Stomach (tissue), 19 donors: ENCODE measurements at places on chromosomes 6 and 20. TPM values are rescaled to one million over a fixed set of nuclear protein-coding genes. Genes with fewer than 3 reads are reported as not detected.

Gene CLDN20
- not detected for total RNA-seq

Gene OR2H1
- total RNA-seq = not detected

Gene TCF15
- not detected for total RNA-seq

Gene TMEM151B
- total RNA-seq = not detected

Gene BTNL2
- total RNA-seq = not detected

Gene GHRH
- not detected for total RNA-seq

Gene DSP
- total RNA-seq = 58.9 TPM

- DNase-seq = no peak
Observed at GRCh38 chr20:17518339-17519052, 12.7 kb downstream of the BFSP1 start.

DNA sequence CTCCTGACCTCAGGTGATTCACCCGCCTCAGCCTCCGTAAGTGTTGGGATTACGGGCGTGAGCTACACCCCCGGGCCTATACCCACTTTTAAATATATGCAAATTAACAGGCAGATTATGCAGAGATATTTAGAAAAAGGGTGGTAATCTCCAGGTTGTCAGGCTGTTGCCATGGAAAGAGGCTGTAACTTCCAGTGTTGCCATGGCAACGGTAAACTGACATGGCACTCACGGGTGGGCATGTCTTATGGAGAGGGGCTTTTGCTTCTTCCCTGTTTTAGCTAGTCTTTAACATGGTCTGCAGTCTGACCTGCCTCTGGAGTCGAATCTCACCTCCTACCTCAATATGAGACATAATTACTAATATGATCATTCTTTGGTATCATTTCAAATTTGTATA lies 44.9 kb downstream of the ZNF334 start:
- no peak for DNase-seq

- DNase-seq = no peak
Observed at GRCh38 chr6:55664591-55665587, 85.9 kb upstream of the HMGCLL1 start.

GRCh38 chr6:160766989-160767646 lies 65.1 kb downstream of the PLG start:
- peak; percentile 92 for DNase-seq

- no peak for DNase-seq
Observed at GRCh38 chr6:161261816-161262215, 12.0 kb downstream of the AGPAT4 start.

DNA sequence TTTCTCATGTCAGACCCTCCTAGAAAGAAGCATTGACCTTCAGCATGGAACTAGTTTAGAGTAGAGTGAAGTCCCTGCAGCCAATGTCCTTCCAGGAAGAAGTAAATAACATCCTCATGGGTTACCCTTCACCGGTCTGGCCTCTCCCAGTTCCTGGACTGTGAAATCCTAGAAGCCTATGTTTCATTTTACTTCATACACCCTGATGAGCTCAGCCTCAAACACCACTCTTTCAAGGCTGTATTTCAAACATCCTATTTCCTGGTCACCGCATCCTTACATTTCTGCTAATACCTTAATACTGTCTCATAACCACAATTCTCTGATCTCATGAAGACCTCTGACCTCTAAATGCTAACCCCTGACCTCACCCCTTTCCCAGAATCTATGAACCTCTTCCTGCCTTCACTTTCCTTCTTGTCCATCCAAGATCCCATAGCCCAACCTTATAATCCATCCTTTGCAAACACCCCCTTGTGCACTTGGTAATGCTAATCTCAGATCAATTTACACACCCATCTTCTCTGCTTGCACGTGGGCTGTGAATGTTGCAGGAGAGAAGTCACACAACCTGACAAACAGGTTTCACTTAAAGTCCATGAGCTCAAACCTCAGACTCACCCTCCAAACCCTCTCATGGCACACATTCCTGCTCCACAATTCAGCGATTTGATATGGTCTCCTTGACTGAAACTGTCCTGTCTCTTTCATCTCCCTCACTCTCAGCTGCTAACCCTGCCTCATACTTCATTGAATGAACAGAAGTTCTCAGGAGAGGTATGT lies 30.2 kb downstream of the SLC2A10 start:
- DNase-seq = peak; percentile 35

DNA sequence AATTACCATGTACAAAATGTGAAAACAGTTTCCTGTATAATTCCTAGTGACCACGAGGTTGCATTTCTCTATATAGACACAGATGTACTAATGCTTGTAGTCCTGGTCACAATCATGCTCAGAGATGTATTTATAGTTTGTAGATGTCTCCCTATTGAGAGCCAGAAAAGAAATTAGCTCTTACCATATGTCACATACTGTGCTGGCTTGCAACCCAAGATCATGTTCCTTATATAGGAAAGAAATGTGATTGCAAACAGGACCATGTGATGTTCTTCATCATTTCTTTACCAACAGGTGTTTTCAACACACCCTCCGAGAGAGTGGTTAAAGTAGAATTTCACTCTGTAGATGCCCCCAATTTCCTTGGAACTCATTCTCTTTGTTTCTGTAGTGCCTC lies 369.4 kb downstream of the CBLN4 start:
- no peak for DNase-seq

- DNase-seq = no peak
Observed at GRCh38 chr6:170464524-170464979, 88.6 kb downstream of the PSMB1 start.

- no peak for DNase-seq
Observed at GRCh38 chr6:10779076-10779475, 31.5 kb downstream of the TMEM14B start.

- no peak for DNase-seq
Observed at GRCh38 chr6:45591890-45592289, 214.2 kb upstream of the SUPT3H start.

DNA sequence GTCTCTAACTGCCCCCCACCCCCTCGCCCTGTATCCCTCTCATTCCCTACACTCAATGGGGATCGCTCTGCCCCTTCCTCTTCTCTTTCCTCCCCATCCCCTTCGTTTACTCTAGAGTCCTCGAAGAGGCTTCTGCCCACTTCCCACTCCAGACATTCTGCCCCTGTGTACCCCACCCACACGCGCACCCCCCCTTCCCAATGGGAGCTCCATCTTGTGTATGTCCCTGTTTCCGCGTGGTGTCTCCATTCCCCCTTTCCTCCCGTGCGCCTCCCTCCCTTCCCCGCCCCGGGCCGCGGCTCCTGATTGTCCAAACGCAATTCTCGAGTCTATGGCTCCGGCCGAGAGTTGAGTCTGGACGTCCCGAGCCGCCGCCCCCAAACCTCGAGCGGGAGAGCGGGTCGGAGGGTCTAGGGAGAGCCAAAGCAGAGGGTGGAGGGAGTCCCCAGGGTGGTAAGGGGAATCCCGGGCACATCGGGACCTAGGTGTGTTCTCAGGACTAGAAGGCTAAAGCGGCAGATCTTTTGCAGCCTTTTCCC lies 679 bp upstream of the RING1 start:
- peak; percentile 87 for DNase-seq

- peak; percentile 48 for DNase-seq
Observed at GRCh38 chr6:157953580-157954091, 28.0 kb upstream of the SYNJ2 start.
